ENCODE measurements at places on chromosomes 2 and 18.

DNA sequence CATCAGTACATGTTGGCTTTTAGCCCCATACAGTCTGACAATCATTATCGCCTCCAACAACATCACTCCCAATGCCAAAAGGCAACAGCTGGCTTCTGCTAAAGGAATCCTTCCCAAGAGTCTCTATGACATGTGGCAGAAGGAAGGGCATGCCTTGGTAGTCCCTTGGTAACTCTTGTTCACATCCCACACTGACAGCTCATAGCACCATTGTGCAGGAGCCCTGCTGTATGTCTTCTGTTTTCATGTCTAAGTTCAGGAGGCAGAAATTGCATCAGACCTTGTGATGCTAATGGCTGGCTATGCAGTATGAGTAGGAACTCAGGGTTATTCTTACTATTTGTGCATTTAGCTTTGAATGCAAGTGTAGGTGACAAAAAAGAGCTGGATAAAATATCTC, 392.1 kb downstream of the PTH2R start:
- DNase-seq, result no peak

DNA sequence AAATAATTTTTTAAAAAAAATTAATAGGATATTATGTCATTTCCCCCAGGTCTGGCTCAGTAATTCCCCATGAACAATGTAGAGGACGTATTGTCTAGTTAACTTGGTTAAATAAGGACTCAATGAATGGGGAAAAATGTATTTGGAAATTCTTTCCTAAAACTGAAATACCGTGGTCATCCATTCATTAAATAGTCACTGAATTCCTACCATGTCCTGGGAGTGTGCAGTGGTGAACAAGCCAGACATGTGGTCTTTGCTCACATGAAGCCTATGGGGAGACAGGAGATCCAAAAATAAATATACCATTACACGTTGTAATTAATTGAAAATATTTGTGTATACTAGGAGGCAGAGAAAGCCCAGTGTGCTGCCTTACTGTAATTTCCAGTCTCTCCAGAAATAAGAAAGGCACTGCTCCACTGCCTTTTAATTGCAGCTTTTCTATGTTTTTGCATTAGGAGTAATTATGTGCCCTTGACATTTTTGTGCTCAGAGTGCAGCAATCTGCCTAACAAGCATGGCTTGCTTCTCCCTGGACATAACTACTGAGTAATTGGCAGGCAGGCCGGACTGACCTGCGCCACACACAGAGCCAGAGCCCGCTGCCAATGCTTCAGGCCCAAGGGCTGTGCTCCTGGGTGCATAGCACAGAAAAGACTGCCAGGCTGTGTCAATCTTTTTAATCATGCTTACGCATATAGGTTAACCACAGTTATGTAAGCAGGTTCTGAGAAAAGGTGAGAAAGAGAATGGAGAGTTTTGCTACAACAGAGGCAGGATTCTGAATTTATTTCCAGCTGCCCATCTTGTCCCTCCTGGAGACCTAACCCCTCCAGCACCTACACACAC, 22.2 kb upstream of the TTC39C start:
- no peak for DNase-seq

DNA sequence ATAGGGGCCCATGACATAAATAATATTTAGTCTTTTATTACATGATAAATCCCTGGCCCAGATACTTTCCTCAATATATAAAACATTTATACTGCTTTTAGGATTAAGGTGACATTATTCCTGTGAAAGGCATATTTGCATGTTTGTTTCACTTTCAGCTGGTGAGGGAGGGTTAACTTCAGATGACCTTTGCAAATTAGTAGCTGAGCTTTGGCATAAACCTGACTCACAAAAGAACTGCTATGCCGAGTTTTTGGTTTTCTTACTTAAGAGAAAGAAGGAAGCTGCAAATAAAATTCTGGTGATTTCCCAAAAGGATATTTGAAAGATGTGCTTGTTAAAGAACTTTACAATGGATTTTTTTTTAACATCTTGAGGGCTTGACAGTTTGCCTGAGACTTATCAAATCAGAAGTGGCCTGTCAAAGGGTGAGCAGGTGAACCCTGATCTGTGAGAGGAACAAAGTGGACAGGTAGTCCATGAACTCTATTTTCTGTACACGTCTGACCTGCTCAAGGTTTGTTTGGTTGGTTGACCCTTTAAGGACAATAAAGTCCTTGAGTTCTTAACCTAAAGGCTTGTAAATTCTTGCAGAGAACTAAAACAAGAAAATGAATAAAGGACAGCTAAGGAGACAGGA, 93.5 kb downstream of the FAM124B start:
- DNase-seq, result no peak

GRCh38 chr2:489838-490237, 187.4 kb downstream of the TMEM18 start:
- DNase-seq, result no peak
